IPS-NIHi11 (cell line): ENCODE measurements at places on chromosomes 11 and 22.

GRCh38 chr22:43862882-43863202, 529 bp upstream of the SULT4A1 start:
- no peak for DNase-seq

- no peak for DNase-seq
These were observed 985.3 kb upstream of the FAT3 start for GRCh38 chr11:91239359-91239758.

- DNase-seq = peak; percentile 37
These were observed 64.5 kb downstream of the BARX2 start for GRCh38 chr11:129440028-129440713.

- DNase-seq = peak; percentile 86
These were observed 650 bp upstream of the MAPK11 start for GRCh38 chr22:50270666-50271394.

GRCh38 chr11:91846002-91846401, 378.6 kb upstream of the FAT3 start:
- DNase-seq = no peak

DNA sequence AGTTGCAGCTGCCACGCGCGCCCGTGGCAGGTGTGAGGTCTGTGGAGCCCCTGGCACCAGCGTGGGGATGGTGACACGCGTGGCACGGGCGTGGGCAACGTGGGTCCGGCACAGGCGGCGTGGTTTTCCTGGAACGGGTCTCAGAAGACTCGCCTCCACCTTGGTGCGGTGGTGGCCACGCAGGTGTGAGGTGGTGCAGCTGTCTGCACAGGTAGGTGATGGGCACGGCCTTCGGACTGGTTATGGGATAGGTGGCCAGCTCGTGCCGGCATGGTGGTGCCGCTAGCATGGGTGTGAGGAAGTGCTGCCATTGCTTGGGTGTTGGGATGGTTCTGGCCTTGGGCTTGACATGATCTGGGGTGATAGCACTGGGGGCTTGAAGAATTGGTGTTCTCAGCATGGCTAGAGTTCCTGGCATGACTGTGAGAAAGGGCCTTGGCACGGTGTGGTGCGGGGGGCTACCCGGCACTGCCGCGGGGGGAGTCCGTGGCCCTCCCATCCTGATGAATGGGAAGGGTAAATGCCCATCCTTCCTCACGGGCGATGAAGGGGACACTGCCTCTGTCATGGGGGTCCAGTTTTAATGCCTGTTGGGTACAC, 531 bp downstream of the DAGLA start:
- no peak for DNase-seq

- DNase-seq = no peak
These were observed 29.6 kb downstream of the CAT start for GRCh38 chr11:34468209-34468841.

- DNase-seq = no peak
These were observed 4.4 kb upstream of the FAM181B start for GRCh38 chr11:82738091-82738490.
